Uterus (tissue), 4 donors: ENCODE measurements at places on chromosomes 11 and 22.

- DNase-seq, result no peak
These were observed 154.1 kb downstream of the DDX10 start for GRCh38 chr11:108818971-108819370.

- DNase-seq, result no peak
These were observed 8.6 kb downstream of the TAB1 start for GRCh38 chr22:39408173-39408572.

DNA sequence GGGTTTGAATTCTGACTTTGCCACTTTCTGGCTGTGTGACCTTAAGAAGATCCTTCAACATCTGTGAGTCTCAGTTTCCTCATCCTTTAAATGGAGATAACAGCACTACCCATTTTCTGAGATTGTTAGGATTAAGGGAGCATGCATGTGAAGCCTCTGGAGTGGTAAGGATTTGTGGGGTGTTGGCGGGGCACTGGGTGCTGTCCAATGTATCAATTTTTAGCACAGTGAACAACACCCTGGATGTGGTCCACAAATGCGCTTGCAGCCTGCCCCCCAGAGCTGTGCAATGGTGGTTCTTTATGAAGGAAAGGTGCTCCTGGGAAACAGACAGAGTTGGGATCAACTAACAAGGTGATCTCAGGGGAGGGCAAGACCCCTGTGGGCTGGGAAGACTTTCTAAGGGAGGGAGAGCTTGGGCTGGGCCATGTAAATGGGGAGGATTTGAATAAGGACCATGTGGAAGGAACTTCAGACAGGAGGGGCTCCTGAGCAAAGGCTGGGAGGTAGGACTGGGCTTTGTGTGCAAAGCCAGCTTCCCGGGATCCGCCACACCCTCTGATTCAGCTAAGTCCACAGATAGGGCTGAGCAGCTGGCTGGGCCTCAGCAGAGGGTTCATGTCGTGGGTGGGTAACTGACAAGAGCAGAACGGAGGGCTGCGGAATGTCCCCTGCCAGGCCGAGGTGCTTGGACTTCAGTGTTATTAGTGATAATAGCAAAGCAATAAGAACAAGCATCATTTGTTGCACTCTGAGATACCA lies 22.7 kb upstream of the RASD2 start:
- DNase-seq, result no peak

- DNase-seq, result no peak
These were observed 33.8 kb downstream of the NEAT1 start for GRCh38 chr11:65456418-65456817.

DNA sequence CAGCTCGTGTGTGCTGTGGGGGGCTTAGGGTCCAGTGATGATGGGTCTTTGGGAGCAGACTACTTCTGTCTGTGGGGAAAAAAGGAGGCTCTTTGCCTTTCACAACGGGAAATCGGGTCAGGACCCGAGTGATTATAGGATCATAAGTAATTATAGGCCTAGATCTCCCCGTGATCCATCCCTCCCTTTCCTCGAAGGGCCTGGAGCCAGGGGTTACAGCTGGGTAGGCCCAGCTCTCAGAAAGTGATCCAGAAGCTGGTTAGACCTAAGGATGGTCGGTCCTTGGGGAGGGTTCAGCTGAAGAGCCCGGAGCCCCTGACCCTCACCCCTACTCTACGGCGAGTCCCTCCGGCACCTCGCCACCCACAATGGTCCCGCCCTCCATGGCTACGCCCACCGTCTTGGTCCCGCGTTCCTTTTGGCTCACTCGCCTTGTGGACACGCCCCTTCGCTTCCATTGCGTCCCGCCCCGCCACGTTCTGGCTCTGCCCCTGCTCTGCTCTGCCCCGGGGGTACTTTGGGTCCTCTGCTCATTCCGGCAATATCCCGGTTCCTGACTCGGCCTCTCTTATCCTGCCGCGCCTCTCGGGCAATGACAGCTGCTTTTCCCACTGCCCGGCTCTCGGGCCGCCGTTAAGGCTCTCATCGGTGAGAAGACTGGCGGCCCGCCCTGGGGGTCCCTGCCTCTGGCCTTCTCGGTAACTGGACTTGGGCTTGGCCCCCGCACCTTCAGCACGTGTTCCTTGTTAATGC lies 5.0 kb downstream of the IGSF22 start:
- DNase-seq, result peak; percentile 89

DNA sequence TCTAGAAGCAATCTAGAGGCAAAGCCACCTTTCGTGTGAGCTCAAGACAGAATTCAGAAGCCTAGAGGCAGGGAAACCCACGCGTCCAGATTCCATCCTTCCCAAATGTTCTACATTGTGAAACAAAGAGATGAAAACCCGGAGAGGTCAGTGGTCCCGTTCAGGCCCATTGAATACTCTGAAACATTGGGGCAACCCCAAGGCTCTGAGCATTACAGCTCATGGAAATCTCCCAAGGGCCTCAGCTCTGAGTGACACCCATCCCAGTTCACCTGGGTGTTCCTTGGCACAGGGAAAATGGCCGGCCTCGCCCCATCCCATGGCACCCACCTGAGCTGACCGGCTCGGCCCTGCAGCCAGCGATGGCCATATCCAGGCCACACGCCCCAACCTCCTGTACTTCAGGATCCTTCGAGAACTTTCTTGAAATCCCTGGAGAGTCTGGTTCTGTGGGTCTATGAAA lies 128.6 kb upstream of the FGF3 start:
- no peak for DNase-seq

DNA sequence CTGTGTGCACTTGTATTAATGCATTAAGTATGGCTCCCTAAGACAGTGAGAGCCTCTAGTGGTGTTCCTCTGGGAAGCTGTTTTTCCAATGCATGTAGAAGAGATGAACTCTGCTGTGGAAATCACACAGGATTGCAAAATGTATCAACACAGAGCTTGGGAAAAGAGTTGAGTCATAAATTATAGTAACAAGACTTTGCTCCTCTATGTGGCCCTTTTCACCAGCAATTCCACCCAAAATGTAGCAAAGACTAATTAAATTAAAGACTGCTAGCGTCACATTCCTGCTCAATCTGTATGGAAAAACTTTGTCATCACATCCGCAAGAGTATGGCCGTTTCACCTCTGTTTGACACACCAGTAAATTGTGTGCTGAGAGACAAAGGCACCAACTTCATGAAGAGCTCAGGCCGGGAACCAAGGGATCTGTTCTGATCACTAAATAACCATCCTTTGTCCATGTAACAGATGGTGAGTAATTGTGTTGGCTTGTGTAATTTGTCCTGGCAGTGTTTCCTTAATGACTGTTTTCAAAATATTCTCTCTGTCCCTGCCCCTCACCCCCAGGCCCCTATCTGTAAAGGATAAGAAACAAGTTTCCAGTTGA lies 209.2 kb upstream of the SORL1-AS1 start:
- no peak for DNase-seq

DNA sequence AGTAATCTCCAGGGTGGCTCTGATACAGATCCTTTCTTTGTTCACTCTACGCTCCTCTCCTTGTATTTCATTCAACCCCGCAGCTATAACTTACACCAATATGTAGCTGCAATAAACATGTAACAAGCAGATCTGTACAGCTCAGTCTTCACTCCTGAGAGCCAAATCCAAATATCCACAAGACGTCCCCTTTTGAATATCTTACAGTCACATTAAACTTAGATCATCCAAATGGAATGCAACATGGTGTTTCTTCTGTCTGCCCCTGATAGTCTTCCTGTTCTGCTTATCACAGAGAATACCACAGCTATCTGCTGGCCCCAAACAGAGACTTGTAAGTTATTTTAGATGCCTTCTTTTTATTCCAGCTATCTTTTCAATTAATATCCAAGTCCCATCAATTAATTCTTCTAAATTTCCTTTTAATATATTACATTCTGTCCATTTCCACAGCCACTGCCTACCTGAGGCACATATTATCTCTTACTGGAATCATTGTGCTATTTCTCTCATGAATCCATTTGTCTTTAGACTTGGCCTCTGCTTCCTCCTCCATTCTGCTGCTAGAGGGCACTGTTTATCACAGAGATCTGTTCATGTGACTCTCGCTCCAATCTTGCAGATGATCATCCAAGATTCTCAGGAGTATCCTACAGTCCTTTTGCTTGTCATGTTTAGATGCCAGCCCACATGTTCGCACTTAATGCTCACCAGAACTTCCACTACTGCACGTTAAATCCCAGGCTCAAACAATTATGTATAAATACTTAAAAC lies 908.6 kb downstream of the NTM start:
- DNase-seq, result no peak

- peak; percentile 66 for DNase-seq
These were observed 15.2 kb downstream of the SERPINH1 start for GRCh38 chr11:75577207-75577606.
